ENCODE measurements at places on chromosomes 6 and 20.
A peak's percentile ranks its signal among the peaks of the same experiment; 100 is the strongest.

DNA sequence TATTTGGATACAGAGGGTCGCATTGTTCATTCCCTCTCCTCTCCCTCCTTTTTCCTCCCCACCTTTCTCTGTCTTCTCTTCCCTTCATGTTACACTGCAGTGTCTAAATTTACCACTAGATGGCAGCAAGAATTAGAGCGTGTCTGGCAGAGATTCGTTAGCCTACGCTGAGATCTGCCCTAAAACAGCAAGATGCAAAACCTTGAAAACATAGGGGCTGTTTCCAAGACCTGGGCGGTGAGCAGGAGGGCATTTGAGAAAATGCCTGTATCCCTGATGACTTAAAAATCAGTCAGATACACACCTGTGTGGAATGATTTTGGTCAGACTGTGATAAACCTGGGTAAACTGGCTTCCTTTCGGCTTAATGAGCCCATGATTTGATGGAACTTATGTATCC is 101.5 kb upstream of the ISM1 start:
- DNase-seq: peak; percentile 3

GRCh38 chr6:27288136-27289044 is 23.7 kb downstream of the POM121L2 start:
- DNase-seq: no peak

DNA sequence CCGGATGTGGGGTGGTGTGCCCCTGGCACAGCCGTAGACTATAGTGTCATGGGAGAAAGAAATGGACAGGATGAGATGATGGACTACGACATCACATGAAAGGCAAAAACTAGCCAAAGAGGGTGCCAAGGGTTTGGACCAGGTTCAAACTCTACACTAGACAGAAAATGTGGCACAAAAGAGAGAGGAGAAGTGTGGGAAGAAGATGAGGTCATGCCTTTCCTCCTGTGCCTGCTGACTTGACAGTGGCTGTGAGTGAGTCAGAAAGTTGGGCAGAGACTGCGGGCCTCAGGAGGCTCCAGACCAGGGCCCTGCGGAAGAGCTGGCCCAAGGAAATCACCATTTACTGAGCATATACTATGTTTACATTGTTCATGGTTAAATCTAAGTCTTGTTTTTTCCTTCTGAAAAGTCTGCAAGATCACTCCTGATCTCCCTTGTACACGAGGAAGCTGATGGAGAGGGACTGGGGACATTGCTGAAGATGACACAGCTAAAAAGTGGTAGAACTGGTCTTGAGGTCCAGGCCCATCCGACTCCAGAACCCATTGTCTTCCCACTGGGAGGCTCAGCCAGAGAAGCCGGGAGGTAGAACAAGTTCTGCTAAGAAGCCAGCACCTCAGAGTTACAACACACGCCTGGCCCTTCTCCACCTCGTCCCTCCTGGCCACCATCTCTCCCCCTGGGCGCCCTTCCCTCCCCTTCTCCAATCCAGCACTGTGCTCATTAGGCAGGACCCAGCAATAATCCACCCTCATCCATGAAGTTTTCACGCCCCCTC is 35.6 kb downstream of the CNKSR3 start:
- no peak for DNase-seq

DNA sequence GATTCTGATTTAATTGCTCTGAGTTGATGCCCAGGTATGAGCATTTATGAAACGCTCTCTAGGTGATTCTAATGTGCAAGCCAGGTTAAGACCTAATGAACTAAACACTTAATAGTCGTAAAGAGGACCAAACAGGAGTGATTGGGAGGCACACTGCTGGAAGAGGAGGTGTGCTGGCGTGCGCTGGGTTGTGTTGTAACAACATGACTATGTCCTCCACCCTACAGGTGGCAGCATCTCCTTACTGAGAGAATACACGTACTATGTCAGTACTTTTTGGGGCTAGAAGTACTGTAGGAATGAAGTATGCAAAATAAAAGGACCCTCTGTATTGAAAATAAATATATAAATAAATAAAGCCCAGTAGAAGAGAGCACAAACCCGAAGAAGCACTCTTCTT is 11.9 kb downstream of the C6orf89 start:
- no peak for DNase-seq

DNA sequence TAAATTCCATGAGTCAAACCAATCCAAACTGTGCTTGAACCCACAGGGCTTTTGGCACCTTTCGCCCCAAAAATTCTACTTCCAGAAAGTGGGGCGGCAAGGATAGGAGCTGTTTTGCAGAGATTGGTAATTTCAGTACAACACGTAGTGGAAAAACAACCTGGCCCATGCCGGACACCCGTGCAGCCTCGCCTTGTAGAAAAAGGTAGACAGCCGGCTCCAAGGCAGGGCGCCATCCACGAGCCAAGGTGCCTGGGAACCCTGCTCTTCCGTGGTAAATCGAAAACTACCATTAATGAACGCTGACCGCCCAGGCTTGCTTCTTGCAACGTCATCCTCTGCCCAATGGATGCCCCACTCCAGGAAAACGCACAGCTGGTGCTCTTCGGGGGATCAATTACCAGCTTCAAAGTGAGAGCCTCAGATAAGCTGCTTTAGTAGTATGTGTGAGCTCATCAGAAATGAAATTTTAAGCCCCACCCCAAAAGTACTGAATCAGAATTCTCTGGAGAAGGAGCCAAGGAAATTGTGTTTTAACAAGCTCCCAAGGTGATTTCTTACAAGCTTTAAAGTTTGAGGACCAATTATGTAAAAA is 1.8 kb downstream of the OOEP start:
- DNase-seq: no peak

- DNase-seq: no peak
Measured at GRCh38 chr6:110563711-110564110, 87.3 kb upstream of the SLC22A16 start.

DNA sequence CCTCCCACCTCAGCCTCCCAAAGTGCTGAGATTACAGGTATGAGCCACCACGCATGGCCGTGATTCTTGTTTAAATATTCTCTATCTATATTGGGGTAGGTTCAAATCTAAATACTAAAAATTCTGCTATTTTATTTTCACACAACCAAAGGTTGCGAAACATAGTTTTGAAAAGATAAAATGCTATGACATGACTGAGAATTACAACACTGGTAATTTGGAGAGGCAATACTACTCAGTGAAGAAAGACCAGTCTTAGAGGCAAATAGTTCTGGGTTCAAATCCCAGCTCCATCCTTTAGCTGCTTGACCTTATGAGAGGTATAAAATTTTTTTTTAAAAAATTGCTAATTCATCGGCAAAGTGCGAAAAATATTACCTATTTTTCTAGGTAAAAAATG is 137.0 kb upstream of the PREP start:
- DNase-seq: no peak

All from activated effector memory CD4-positive, alpha-beta T cell treated with Interleukin-2 at 50 U/mL for 16 hours (primary cell).